B cell (primary cell): ENCODE measurements at places on chromosomes 5 and 9.

DNA sequence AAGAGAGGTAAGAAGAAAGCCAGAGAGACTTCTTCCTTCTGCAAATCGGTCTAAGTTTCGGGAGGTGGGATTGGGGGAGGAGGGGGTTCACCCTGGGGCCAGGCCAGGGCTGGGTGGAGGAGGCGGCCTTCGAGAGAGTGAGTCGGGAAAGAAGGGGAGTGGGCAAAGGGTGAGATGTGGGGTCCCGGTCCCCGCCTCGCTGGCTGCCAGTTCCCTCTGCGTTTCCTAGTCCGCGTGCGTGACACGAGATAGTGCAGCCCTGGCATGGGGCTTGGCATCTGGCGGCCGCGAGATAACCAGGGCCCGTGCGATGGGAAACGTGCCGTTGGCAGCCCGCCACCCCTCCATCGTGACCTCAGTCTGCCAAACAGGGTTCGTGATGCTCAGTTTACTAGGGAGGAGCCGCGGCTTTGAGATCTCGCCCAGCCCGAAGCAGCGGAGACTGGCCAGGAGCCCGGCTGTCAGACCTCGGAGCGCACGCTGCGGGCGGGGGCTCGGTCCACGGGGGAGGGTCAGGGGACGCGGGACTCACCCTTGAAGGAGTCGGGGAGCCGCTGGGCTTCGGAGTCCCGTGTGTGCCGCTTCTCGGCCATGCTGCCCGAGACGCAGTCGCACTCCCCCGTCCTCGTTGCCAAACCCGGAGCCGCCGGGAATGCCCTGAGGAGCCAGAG, at the start of gene STOM:
TSS of gene STOM (minus strand) at position 656 of the 671 bp plus-strand sequence. CDS start at position 593, 63 bp downstream.
- no peaks in the 10 kb centered on the region for H3K27me3 ChIP-seq
- H3K4me3 ChIP-seq, result peak within 1 kb of the TSS; percentile 58
- no peaks in the 10 kb centered on the region for H3K36me3 ChIP-seq
- peaks cover 19% of the 10 kb centered on the region for H3K4me1 ChIP-seq

DNA sequence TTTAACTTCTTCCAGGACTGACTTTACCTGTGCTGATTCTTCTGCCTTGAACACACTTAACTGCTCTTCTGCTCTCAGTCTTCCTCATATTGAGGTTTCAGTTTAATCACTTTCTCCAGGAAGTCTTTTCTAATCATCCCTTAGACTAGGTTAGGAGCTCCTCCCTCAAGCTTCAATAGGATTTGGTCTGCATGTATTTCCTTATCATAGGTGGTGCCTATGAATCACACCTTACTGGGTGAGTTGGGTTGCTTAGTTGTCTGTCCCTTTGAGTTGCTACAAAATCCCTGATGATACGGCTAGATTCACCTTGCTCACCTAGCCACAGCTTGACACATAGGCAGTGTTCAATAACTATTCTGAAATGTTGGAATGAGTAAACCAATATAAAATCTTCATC, 164.4 kb downstream of the DNAH5 start:
- no peak overlapping the region for H3K27ac ChIP-seq
- H3K4me1 ChIP-seq, result no peaks in the 10 kb centered on the region
- no peak for DNase-seq
- H3K36me3 ChIP-seq, result no peaks in the 10 kb centered on the region
- no peak overlapping the region for H3K4me3 ChIP-seq
- no peaks in the 10 kb centered on the region for H3K27me3 ChIP-seq

GRCh38 chr5:16857635-16858034, 78.5 kb downstream of the MYO10 start:
- H3K27ac ChIP-seq, result no peak overlapping the region
- no peaks in the 10 kb centered on the region for H3K27me3 ChIP-seq
- no peaks in the 10 kb centered on the region for H3K4me1 ChIP-seq
- no peak overlapping the region for H3K4me3 ChIP-seq
- DNase-seq, result no peak
- no peaks in the 10 kb centered on the region for H3K36me3 ChIP-seq

DNA sequence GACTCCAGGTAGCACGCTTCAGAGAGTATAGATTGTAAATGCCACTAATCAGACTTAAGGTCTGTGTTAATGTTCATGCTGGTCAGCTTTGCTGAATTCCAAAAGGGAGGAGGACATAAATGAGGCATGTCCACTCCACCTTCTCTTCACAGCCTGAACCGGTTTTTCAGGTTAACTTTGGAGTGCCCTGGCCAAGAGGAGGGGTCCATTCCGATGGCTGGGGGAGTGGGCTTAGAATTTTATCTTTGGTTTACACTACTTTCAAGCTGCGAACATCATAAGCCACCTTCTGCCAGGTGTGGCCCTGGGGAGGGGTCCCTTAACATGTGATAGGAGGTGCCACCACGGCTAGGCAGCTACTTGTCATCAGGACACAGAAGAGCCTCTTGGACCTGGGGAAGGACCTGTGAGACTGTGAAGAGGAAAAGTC, 24.2 kb downstream of the ABO start:
- H3K27ac ChIP-seq, result no peak overlapping the region
- H3K27me3 ChIP-seq, result no peaks in the 10 kb centered on the region
- H3K4me3 ChIP-seq, result no peak overlapping the region
- no peaks in the 10 kb centered on the region for H3K4me1 ChIP-seq
- no peak for DNase-seq
- H3K36me3 ChIP-seq, result no peaks in the 10 kb centered on the region

DNA sequence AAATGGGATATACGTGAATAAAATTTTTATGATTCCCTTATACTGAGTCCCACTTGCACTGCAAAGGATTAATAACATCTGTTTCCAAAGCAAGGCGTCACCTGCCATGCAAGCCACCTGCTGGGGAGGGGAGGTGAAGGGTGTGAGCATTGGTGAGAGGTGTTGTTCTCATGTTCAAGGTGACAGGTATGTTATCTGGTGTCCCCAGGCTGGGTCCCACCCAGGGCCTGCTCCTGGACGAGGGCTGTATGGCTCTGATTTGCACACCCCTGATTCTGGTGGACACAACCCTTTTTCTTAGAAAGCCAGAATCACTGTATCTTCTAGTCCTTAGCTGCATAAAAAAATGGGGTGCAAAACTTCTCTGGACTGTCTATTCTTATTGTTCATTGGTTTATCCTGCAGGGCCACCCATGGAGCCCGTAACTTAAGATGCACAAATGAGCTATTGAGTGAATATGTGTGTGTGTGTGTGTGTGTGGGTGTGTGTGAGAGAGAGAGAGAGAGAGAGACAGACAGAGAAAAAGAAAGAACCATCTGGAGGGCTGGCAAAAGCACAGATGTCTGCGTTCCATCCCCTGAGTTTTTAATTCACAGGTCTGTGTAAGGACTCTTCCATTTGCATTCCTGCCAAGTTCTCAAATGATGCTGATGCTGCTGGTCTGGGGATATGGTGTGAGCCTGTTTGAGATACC, 53.7 kb downstream of the SYK start:
- H3K4me1 ChIP-seq, result peaks cover 15% of the 10 kb centered on the region
- H3K27ac ChIP-seq, result no peak overlapping the region
- DNase-seq, result no peak

GRCh38 chr9:38244971-38245370, 147.5 kb upstream of the ALDH1B1 start:
- no peaks in the 10 kb centered on the region for H3K36me3 ChIP-seq
- no peaks in the 10 kb centered on the region for H3K27me3 ChIP-seq
- H3K4me3 ChIP-seq, result no peak overlapping the region
- H3K27ac ChIP-seq, result no peak overlapping the region

- no peak overlapping the region for H3K27ac ChIP-seq
- no peaks in the 10 kb centered on the region for H3K27me3 ChIP-seq
- DNase-seq, result no peak
- peaks cover 13% of the 10 kb centered on the region for H3K4me1 ChIP-seq
These were observed 2.1 kb upstream of the ALDH1B1 start for GRCh38 chr9:38390442-38390841.

- H3K27ac ChIP-seq, result no peak overlapping the region
- H3K27me3 ChIP-seq, result no peaks in the 10 kb centered on the region
- peak; percentile 26 for DNase-seq
- no peak overlapping the region for H3K4me3 ChIP-seq
These were observed 28.1 kb downstream of the NTRK2 start for GRCh38 chr9:84697509-84698114.

DNA sequence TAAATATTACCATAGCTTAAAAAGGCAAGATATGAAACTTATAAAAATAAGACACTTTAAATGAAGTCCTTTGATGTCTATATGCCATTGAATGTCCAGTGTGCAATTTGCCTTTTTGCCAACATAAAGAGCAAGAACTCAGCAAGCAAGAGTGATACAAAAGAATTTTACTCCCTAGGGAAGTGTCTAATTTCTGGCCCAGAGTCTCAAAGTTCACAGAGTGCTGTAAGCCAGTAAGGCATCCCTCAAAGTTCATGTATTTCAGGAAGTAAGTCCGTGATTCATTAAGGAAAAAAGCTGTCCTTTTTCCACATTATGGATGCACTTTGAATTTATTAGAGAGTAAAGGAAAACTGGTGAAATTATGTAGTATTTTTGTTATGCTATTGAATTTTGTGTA, 185.2 kb downstream of the CCDC171 start:
- H3K27me3 ChIP-seq, result no peaks in the 10 kb centered on the region
- no peak overlapping the region for H3K27ac ChIP-seq
- H3K4me3 ChIP-seq, result no peak overlapping the region
- no peaks in the 10 kb centered on the region for H3K4me1 ChIP-seq
- H3K36me3 ChIP-seq, result no peaks in the 10 kb centered on the region
- no peak for DNase-seq

GRCh38 chr9:110579034-110579861, at the start of gene SVEP1:
Gene SVEP1, minus strand, starts transcription at chr9:110579741. Its CDS starts 198 bp downstream, at chr9:110579543.
- no peak for DNase-seq
- no peak within 1 kb of the TSS for H3K4me3 ChIP-seq
- H3K36me3 ChIP-seq, result no peaks in the 10 kb centered on the region

- H3K4me1 ChIP-seq, result peaks cover 9% of the 10 kb centered on the region
- no peak for DNase-seq
- peaks cover 3% of the 10 kb centered on the region for H3K27me3 ChIP-seq
- no peak overlapping the region for H3K4me3 ChIP-seq
- no peak overlapping the region for H3K27ac ChIP-seq
These were observed 19.6 kb downstream of the CRB2 start for GRCh38 chr9:123375469-123376132.

GRCh38 chr9:111016426-111017045, 21.7 kb downstream of the LPAR1 start:
- DNase-seq, result no peak
- no peak overlapping the region for H3K27ac ChIP-seq
- no peak overlapping the region for H3K4me3 ChIP-seq
- H3K27me3 ChIP-seq, result no peaks in the 10 kb centered on the region
- no peaks in the 10 kb centered on the region for H3K36me3 ChIP-seq

- no peaks in the 10 kb centered on the region for H3K36me3 ChIP-seq
- no peak overlapping the region for H3K27ac ChIP-seq
- no peak for DNase-seq
- no peaks in the 10 kb centered on the region for H3K27me3 ChIP-seq
These were observed 50.9 kb downstream of the BOD1 start for GRCh38 chr5:173565491-173566072.

GRCh38 chr9:21854594-21854993, 52.2 kb downstream of the MTAP start:
- peaks cover 10% of the 10 kb centered on the region for H3K36me3 ChIP-seq
- H3K27ac ChIP-seq, result no peak overlapping the region
- DNase-seq, result no peak
- H3K4me3 ChIP-seq, result no peak overlapping the region
- H3K27me3 ChIP-seq, result no peaks in the 10 kb centered on the region

- no peaks in the 10 kb centered on the region for H3K36me3 ChIP-seq
- H3K4me1 ChIP-seq, result no peaks in the 10 kb centered on the region
- H3K27me3 ChIP-seq, result no peaks in the 10 kb centered on the region
- no peak overlapping the region for H3K27ac ChIP-seq
- no peak for DNase-seq
These were observed 99.8 kb downstream of the TAF11L14 start for GRCh38 chr5:17734011-17734410.

DNA sequence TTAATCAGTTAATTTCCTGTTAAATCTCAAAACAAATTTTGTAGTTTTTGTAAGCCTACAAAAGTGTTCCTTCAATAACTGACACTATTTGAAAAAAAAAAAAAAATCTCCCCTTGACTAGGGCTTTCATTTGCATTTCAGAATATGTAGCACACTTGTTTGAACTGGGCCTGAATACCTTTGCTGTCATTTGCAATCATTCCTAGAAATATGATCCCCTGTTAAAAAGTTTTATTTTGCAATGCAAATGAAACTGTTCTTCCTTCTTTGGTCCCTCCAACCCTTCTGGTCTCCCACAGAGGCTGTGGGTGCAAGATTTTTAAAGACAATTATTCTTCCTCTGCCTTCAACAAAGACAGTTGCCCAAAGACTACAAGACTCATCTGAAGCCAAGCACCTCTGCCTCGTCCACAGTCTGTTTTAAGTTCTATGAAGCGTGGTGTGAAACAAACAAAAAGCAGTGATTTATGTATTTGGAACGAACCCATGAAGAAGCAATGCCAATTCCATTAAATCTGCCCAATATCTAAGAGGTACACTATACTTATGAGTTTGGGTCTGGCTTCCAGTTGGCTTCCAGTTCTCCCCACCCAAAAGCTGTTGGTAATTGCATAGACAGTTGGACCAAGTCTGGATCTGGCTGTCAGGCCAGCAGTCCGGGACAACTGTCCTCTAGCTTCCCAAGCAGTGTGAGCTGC, 66.1 kb downstream of the CFAP90 start:
- no peak overlapping the region for H3K27ac ChIP-seq
- no peaks in the 10 kb centered on the region for H3K36me3 ChIP-seq
- H3K4me3 ChIP-seq, result no peak overlapping the region
- no peaks in the 10 kb centered on the region for H3K4me1 ChIP-seq

DNA sequence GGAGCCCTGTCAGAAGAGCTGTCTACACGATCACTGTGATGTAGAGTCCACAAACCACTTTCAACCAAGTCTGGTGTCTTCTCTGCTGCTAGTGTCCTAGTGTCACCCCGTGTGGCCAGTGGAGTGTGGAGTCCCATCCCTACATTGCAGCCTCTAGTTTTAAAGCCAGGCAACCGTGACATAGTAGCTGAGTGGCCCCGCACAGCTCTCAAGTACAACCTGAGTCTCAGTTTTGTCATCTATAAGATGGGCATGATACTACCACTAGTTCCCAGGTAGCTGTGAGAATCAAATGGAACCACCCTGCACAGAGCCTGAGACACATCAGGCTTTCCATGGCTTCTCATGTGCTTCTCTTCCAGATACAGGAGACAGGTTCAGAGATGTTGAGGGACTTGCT, 43.2 kb upstream of the AKNA start:
- H3K4me3 ChIP-seq, result no peak overlapping the region
- no peaks in the 10 kb centered on the region for H3K27me3 ChIP-seq
- H3K4me1 ChIP-seq, result no peaks in the 10 kb centered on the region
- DNase-seq, result no peak
- no peak overlapping the region for H3K27ac ChIP-seq

- H3K36me3 ChIP-seq, result no peaks in the 10 kb centered on the region
- H3K27me3 ChIP-seq, result no peaks in the 10 kb centered on the region
- no peaks in the 10 kb centered on the region for H3K4me1 ChIP-seq
- no peak overlapping the region for H3K4me3 ChIP-seq
- H3K27ac ChIP-seq, result no peak overlapping the region
- DNase-seq, result no peak
These were observed 38.9 kb upstream of the NMUR2 start for GRCh38 chr5:152443935-152444334.

- no peaks in the 10 kb centered on the region for H3K36me3 ChIP-seq
- H3K4me1 ChIP-seq, result no peaks in the 10 kb centered on the region
- no peak overlapping the region for H3K4me3 ChIP-seq
- H3K27ac ChIP-seq, result no peak overlapping the region
These were observed 54.1 kb downstream of the GDA start for GRCh38 chr9:72203205-72203803.

GRCh38 chr9:77707383-77708063, 59.4 kb upstream of the GNA14 start:
- no peak overlapping the region for H3K4me3 ChIP-seq
- no peak for DNase-seq
- H3K27me3 ChIP-seq, result no peaks in the 10 kb centered on the region
- peaks cover 12% of the 10 kb centered on the region for H3K4me1 ChIP-seq
